Activated CD4-positive, CD25-positive, alpha-beta regulatory T cell treated with anti-CD3 and anti-CD28 coated beads, Interleukin-2, amount 50 U/mL, for 24 hours (primary cell): ENCODE measurements at places on chromosomes 5 and 9.

- no peak for ATAC-seq
Measured at GRCh38 chr9:33919276-33919897, 102.4 kb downstream of the UBE2R2 start.

DNA sequence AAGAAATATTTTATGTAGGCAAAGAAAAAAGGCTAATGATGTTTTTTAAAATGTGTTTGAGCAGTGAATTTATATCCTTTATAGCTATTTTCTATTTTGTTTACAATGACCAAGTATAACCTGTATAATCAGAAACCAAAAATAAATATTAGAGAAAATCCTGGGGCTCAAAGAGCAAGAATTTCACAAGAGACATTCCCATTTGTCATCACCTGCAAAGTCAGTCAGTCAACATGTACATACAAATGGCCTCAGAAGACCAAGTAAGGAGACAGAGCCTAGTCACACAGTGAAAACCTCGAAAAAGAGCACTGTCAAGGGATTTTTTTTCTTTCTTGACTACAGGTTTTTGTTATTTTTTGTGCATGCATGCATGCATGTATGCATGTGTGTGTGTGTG is 231.4 kb downstream of the GLIS3 start:
- no peak for ATAC-seq

GRCh38 chr5:4847766-4848165 is 292.4 kb upstream of the ADAMTS16 start:
- ATAC-seq: no peak

GRCh38 chr9:90204128-90204831 is 438.3 kb downstream of the DIRAS2 start:
- ATAC-seq: no peak

- no peak for ATAC-seq
Measured at GRCh38 chr5:157778121-157778805, 34.8 kb downstream of the LSM11 start.

- no peak for ATAC-seq
Measured at GRCh38 chr9:13975611-13976290, 338.2 kb downstream of the NFIB start.

- no peak for ATAC-seq
Measured at GRCh38 chr9:121889990-121890563, 203.0 kb downstream of the TTLL11 start.

DNA sequence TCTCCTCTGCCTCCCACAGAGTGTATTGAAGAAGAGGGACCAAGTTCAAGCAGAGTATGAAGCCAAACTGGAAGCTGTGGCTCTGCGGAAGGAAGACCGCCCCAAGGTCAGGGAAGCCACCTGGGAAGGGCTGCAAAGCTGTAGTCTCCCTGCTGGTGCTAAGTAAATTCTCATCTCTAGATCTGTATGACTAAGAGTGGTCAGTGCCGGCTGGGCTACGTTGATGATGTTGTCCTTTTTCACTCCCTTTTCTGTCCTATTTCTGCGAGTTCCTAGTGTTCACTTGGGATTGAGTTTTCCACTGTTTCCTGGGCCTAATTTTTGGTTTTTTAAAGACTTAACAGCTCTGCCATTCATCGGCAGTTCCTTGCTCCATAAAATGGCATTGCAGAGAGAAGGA is 39.8 kb downstream of the SLC46A2 start:
- no peak for ATAC-seq

GRCh38 chr5:10902145-10902544 is 141.1 kb upstream of the DAP start:
- ATAC-seq: no peak

DNA sequence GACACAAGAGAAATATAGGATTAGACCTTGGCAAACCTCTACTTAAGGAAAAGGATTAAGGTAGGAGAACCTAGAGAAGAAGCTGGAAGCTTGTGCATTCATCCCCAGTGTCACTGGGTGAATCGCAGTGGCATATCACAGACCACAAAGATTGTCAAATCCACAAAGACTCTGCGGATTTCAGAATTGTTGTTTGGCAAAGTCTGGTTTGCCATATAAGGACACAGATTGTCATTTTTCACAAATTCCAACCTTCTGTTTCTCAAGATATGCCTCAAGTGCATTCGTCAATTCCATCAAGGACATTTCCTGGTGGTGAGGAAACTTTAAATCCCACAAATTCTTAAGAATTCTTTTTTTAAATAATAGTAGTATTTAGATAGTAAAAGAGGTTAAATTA is 395.1 kb upstream of the PAPPA start:
- no peak for ATAC-seq

- no peak for ATAC-seq
Measured at GRCh38 chr9:19895006-19895405, 106.2 kb upstream of the SLC24A2 start.

DNA sequence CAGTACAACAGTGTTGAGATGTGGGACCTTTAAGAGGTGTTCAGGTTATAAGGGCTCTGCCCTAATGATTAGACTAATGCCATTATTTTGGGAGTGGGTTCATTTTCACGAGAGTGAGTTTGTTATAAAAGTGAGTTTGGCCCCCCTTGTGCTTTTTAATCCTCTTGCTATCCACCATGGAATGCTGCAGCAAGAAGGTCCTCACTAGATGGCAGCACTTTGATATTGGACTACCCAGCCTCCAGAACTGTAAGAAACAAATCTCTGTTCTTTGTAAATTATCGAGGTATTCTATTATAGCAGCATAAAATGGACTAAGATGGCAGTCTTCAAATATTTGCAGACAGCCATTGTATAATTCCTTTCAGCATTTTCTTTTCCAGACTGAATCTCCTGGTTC is 212.4 kb downstream of the LRRC70 start:
- no peak for ATAC-seq

DNA sequence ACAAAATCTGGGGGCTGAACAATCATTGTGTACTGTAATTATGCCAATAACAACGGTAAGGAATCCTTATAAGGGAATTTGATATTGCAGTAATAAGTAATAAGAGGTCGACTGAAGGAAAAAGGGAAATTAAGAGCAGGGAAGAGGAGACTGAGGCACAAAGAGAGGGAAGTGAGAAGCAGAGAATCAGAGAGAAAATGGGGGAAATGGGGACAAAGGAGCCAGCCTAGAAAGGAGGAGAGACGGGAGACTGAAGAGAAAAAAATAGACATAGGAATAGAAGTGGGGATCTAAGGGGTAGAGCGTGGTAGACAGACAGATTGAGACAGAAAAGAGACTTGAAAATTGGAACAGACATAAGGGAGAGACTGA is 518 bp upstream of the ZNF300 start:
- no peak for ATAC-seq

GRCh38 chr9:132862533-132862932 is 15.6 kb downstream of the AK8 start:
- no peak for ATAC-seq

GRCh38 chr9:101514071-101514470 is 19.6 kb upstream of the RNF20 start:
- ATAC-seq: no peak

- peak; percentile 25 for ATAC-seq
Measured at GRCh38 chr5:88675168-88675707, 207.7 kb downstream of the MEF2C start.

DNA sequence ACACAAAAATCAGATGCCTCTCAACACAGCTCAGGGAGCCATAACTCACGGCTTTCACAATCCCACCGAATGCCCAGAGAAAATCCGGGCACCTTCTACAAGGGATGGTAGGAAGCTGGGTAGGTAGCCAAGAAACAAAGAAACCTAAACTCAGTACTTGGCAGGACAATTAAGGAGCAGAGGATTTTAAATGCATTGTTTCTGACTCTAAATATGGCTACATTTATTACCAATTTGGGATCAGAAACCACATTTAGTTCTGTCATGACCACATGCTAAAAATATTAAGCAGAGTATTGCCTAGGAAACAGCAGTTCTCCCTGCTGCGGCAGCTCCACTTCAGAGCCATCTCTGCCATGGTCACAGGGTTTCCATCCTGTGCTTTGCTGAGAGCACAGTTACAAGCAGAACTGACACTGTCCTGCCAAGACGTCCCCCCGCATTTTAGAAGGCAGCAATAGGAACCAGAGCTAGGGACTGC is 57.5 kb downstream of the SIL1 start:
- no peak for ATAC-seq

DNA sequence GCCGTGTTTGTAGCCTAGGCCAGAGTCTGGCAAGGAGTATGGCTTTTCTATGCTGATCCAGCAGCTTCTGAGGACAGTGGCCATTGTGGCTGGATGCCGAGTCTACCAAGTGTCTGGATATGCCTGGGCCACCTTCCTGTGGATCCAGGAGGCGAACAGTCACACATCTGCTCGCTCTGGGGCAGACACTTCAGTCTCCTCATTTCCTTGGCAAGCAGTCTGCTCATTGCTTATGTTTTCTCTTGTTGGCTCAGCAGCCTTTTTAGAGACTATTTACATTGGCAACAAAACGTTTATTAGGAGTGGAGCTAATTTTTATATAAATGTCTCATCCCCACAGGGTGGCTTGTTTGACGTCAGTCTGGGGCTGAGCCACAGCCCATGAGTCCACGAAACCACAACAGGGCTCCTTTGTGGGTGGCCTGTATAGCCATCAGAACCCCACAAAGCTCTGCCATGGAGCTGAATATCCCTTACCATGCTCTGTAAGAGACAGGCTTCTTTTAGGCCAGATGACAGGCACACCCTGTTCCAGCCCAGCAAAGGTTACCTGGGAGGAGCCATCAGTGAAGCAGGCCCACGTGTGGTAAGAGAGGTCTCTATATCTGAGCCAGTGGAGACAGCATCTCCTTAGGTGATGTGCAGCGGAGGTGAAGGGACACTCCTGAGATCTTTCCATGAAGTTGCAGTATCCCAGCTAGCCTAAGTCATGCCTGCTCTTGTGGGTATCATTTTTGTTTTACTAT is 221.7 kb downstream of the DIRAS2 start:
- ATAC-seq: no peak

- no peak for ATAC-seq
Measured at GRCh38 chr5:158718738-158719505, 380.8 kb downstream of the EBF1 start.

DNA sequence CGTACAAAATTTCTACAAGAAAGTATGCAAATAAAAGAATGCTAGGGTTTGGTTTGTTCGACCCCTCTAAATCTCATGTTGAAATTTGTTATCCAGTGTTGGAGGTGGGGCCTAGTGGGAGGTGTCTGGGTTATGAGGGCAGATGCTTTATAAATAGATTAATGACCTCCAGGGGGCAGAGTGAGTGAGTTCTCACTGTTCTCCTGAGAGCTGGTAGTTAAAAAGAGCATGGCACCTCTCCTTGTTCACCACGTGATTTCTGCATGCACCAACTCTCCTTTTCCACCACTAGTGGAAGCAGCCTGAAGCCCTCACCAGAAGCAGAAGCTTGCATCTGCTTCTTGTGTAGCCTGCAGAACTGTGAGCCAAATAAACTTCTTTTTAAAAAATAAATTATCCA is 50.4 kb upstream of the FAM170A start:
- no peak for ATAC-seq

DNA sequence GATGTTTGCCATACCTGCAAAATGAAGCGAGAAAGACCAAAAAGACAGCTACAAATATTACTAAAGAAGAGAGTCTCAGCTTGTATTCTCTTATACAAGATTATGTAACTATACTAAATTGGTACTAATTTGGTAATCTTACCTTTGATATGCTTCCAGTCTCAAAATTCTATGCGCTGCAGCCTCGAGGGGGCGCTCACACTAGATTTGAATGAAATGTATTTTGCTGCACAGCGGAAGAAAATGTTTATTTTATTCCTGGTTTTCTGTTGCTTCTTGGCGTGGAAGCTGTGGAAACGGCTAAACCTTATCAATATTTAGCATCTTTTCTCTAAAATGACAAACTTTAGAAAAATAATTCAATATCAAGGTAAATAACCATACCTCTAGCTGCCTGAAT is 267.0 kb upstream of the NUDT12 start:
- ATAC-seq: no peak

GRCh38 chr5:56757077-56757476 is 58.3 kb upstream of the MAP3K1 start:
- ATAC-seq: no peak

GRCh38 chr9:77417566-77417965 is 230.6 kb downstream of the GNA14 start:
- no peak for ATAC-seq

DNA sequence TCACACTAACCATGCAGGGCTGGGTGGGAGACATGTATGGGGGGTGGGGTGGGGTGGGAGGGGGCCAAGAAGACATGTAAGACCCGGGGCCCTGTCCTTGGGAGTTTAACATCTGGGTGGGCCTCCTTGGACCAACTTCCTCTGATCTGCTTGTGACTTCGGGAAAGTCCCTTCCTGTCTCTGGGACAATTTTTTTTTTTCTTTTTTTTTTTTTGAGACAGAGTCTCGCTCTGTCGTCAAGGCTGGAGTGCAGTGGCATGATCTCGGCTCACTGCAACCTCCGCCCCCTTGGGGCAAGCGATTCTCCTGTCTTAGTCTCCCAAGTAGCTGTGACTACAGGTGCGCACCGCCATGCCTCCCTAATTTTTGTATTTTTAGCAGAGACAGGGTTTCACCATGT is 23.8 kb upstream of the IER5L start:
- ATAC-seq: no peak

DNA sequence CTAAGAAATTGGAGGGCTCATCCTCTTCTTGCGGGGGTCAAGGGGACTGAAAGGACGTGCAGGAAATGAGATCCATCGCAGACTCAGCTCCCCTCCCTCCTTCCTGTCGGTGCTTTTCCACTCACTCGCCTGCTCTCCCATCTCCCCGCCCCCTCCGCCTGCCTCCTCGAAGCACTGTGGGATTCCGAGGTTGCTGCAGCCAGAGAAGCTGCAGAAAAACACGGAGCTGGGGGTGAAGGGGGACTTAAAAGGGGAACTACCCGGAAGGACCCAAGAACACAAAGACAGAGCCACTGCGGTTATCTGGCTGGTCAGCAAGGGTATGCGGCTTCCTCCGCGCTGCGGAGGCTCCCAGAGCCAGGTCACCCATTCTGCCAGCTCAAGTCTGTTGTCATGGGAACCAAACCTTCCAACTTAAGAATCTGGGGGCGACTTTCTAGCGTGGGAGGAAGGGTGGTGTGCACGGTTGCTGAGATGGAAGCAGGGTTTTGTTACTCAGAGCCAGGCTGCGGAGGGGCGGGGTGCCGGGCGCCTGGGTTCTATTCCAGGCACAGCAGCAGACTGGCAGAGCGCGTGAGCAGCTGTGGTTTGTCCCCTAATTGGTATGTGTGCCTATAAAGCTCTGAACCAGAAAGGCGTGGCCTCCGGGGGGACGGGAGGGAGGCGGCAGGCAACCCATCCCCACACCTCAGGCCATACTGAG is 24.9 kb downstream of the PCDHGC5 start:
- peak; percentile 76 for ATAC-seq

DNA sequence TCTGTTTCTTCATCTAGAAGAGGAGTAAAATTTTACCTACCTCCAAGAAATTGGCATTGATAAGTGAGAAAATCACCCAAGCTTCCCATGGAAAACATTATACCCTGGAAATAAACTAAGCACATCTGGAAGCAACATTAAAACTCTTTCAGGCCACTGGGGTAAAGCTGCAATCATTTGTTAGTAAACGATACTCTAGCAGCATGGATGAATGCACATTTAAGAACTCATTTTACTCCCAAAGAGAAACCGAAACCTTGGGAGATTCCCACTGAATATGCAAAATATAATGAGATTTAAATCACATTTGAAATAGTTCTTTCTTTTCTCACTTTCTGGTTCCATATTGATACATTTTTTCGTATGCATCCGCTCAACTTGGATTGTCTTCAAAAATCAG is 467.5 kb downstream of the EFNA5 start:
- no peak for ATAC-seq
